ENCODE measurements at places on chromosomes 7 and 10.
A peak's percentile ranks its signal among the peaks of the same experiment; 100 is the strongest.

- no peak for DNase-seq
These were observed 62.0 kb downstream of the EPDR1 start for GRCh38 chr7:37982423-37982822.

DNA sequence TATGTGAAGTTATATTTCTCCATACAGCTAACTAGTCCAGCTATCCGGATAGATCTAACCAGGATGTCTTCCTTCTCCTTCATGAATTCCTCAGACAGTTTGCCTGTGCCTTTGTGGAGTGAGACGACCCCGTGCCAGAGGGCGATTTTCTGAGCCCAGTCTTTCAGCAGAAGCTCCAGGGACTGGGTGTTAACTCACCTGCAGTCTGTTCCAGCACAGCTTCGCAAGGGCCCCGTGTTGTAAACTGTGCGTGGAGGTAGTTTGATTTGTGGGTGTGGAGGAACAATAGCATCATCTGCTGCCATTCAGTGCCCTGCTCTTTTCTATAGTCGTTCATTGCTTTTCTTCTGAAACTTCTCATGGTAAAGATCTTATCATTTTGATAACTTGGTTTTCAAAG lies 103.8 kb downstream of the INPP5A start:
- DNase-seq, result no peak

DNA sequence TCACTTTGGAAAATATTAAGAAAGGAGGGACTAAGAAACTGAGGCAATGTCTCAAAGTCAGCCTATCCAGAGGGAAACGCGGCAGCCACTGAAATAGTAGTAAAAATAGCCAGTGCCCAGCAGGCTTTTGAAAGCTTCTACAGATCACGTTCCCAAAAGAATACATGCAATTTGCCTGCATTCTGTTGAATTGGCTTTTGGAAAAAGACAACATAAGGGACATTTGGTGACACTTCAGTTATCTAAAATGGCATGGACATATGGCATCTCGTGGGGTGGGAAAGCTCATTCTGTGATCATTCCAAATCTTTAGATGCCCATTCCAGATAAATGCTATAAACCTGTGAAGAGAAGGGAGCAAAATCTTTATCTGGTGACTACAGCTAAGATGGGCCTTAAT lies 82.8 kb upstream of the PDE1C start:
- no peak for DNase-seq

DNA sequence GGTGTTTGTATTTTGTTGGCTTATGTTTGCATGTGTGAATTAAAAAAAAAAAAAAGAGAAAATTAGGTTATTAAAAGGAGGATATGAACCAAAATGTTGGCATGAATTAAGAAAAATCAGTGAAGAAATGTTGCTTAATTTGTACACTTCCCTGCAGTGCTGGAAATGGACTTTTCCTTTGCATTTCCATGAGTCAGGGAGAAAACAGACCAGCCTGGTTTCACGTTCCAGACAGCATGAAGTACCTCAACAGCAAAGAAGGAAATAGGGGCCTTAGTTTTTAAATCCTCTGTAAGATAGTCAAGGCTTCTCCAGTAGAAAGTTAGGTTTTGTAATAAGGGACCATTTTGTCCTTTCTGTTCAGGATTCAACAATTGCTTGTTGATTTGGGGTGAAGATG lies 159.7 kb downstream of the CELF2 start:
- DNase-seq, result no peak

DNA sequence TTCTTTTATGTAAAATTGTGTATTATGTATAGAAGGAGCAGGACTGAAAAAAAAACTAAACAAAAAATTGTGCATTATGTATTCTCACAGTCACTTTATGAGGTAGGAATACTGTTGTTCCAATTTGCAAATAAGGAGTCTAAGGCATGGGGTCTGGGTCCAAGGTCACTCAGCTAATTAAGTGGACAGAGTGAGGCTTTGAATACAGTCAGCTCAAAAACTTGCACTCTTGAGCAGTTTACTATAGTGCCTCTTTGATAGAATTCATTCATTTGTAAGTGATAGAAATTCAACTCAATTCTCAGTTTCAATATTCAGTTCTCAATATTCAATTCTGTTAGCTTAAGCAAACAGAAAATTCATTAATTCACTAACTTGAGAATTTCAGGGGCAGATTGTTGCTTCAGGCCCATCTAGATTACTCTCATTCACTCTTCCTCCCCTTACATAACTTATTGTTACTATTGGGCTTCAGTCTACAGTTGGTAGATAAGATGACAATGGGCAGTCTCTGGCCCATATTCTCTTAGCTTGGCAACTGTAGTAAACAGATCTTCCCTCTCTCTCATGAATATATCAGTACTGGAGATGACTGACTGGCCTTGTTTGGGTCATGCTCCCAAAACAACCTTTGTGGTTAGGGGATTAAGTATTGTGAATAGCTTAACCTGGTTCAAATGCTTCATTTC lies 86.6 kb downstream of the BTAF1 start:
- DNase-seq, result no peak

DNA sequence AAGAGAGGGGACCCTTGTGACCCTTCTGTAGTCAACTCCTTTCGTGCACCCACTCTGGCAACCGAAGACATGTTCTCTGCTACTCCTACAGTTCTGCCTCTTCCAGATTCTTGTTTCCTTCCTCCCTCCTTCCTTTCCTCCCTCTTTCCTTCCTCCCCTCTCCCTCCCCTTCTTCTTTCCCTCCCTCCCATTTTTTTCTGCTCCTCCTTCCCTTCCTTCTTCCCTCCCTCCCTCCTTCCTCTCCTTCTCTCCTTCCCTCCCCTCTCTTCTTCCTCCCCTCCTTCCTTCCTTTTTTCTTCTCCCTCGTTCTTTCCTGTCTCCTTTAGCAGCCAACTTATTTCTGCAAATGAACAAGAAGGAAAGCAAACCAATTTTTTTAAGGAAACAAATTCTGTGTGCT lies 111.5 kb downstream of the NPTX2 start:
- DNase-seq, result no peak

DNA sequence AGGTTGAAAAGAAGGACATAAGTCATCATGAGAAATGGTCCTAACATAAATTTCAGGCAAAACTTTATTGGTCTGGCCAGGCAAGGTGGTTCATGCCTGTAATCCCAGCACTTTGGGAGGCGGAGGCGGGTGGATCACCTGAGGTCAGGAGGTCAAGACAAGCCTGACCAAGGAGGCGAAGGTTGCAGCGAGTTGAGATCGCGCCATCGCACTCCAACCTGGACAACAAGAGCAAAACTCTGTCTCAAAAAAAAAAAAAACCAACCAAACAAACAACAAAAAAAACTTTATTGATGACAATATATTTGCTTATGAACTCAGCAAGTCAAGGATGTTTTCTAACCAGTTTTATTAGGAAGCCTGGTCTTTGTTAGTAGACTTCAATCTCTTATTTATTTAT lies 54.6 kb upstream of the ARHGAP21 start:
- DNase-seq, result no peak

DNA sequence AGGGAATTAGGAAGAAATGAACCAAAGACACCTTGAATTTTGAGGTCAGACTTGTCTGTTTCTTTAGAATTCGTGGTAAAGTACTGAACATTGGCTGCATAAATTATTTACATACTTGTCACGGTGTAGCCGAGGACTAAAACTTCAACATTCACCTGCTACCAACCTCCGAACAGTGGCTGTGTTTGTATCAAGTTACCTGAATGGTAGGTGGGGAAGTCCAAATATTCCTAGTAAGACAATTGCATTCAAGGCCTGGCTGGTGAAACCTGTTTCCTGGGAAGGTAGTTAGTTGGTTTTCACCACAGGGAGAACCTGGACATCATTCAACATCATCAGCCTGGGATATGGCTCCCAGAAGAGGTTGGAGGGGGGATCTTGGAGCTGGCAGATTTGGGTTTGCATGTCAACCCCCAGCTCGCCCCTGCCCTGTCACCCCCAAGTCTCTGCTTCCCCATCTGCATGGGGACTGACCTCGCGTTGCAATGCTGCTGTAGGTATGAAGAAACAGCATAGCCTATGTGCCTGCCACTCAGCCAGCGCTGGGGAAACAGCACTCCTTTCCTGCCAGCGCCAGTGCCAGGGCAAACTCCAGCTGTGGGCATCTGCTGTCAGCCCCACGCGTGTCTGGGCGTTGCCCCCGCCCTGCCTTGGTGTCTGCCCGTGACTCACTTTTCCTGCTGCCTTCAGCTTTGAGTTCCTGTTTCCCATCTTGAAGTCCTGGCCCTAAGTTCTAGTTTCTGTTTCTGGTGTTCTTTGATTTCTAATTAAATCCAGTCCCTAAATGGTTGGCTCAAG lies 12.7 kb upstream of the LARP4B start:
- DNase-seq, result peak; percentile 35

DNA sequence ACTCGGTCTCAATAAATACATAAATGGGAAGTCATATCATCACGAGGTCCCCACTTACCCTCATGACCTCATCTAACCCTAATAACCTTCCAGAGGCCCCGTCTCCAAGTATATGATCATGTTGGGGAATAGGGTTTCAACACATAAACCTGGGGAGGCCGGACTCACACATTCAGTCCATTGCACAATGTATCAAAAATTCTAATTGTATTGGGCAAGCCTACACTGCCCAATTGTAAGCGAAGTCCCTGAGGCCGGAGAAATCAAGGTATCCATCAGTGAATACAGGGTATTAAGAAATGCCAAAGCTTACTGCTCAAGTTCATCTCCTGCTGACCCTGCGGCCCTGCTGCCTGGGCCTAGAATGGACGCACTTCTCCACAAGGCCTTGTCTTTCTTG lies 69.6 kb downstream of the PARP12 start:
- no peak for DNase-seq

DNA sequence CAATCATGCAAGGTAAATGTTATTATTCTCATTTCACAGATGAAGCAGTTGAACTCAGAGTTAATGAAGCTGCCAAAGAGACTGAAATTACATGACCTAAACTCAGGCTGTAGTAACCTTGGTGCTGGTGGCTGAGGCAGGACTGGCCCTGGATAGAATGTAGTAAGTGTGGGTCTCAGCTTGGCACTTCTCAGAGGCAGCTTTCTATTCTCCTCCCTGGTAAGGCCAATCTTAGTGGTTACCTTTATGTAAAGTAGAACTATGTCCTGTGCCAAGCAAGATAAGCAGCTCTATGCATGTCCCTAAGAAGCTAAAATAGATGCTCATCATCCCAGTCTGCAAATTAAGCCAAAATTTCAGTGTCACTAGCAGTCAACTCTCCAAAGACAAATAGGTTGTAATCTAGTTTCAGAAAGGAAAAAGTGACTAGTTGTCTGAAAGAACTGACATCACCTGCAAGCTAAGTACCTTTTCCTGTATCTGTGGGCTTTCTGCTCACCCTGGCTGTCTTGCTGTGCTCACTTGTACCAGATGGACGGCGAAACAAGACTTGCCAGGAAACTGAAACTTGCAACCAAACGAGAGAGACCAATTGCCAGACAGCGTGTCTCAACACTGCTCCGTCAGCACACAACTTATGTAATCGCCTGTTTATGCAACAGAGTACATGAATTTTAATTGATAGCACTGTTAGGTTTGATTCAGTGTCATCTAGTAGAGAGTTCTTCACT lies 43.7 kb downstream of the CH25H start:
- peak; percentile 34 for DNase-seq

GRCh38 chr7:91628742-91629141 lies 251.8 kb downstream of the MTERF1 start:
- DNase-seq, result no peak

- no peak for DNase-seq
These were observed 111.6 kb upstream of the TBX20 start for GRCh38 chr7:35365523-35365922.

DNA sequence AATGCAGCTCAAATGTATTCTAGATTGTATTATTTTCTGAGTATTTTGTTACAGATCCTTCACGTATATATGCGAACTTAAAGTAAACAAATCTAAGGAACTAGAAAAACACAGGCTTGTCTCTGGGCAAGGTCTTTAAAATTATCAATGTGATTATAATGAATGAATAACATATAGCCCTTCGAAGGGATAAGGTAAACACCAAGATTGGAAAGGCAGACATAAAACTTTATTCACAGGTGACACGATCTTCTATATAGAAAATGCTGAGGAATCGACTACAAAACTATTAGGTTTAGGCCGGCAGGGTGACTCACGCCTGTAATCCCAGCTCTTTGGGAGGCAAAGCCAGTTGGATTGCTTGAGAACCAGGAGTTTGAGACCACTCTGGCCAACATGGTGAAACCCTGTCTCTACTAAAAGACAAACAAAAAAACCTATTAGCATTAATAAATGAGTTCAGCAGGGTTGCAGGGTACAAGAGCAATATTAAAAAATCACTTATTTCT lies 80.4 kb downstream of the CNNM2 start:
- no peak for DNase-seq

DNA sequence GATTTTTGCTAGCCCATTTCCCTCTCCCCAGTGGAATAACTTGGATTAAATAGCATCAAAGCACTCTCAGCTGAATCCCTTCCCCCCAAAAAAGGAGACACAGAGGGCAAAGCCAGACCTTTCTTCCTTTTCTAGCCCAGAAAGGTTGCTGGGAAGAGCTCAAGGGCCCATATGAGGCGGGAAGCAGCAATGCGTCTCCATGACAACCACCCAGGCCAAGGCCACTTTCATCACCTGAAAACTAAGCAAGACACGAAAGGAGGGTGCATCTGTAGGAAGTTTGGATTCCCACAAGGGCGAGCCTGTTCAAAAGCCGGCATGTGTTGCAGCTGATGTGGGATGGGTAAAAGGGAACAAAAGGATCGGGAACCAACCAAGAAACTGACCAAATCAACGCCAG lies 229.1 kb downstream of the PLXNA4 start:
- no peak for DNase-seq
